ENCODE measurements at places on chromosomes 13 and 19.
A peak's percentile ranks its signal among the peaks of the same experiment; 100 is the strongest.

DNA sequence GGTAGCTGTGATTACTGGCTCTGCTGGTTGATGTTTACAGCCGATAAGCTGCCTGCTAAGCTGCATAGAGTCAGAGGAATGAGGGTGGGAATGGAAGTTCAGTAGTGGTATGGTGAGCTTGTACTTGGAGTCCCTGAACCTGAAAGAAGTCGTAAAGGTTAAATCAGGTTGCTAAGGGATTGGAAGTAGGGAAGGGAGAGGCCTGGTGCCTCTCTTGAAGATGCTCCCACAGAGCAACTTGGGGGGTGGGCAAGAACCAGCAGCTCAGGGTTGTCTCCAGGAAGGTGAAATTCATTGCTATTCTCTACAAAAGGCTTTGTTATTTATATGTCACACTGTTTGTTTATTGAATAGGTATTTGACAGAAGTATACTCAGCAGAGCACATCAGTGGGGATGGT is 73.8 kb upstream of the OLFM4 start:
- no peak for DNase-seq

- DNase-seq: no peak
These were observed 16.8 kb downstream of the TEX29 start for GRCh38 chr13:111337206-111337605.

GRCh38 chr19:16024266-16025107 is 51.8 kb upstream of the TPM4 start:
- no peak for DNase-seq

GRCh38 chr13:103926118-103926517 is 859.9 kb upstream of the SLC10A2 start:
- no peak for DNase-seq

GRCh38 chr13:37868691-37869505 is 674 bp downstream of the TRPC4 start:
- DNase-seq: no peak

- peak; percentile 66 for DNase-seq
These were observed 2236.5 kb downstream of the PCDH9 start for GRCh38 chr13:64993514-64994164.

DNA sequence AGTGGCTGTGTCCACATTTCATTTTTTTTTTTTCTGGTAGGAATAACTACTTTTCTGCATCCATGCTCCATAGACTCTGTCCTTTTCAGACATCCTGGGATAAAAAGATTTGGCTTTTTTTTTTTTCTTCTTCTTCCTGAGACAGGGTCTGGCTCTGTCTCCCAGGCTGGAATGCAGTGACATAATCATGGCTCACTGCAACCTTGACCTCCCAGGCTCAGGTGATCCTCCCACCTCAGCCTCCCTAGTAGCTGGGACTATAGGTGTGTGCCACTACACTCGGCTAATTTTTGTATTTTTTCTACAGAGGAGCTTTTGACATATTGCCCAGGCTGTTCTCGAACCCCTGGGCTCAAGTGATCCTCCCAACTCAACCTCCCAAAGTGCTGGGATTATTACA is 4.1 kb upstream of the ICAM3 start:
- DNase-seq: no peak

- no peak for DNase-seq
These were observed 445.7 kb downstream of the RFC3 start for GRCh38 chr13:34263681-34264080.

DNA sequence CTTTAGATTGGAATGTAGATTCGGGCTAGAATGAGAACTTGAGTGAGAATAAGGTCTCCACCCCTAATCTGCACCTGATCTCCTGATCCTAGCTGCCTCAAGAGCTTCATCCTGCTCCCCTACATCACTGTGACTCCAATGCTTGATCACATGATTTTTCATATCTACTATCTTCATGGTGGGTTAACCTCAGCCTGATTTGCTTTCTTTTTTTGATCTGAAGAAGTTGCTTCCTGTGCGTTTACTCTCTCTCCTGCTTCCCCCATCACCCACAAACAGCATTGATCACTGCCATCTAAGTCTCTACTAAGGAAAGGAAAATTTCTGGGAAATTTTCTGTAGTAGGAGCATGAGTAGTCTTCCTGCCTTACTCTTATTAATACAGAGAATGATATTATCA is 1542.1 kb upstream of the SLC10A2 start:
- no peak for DNase-seq

DNA sequence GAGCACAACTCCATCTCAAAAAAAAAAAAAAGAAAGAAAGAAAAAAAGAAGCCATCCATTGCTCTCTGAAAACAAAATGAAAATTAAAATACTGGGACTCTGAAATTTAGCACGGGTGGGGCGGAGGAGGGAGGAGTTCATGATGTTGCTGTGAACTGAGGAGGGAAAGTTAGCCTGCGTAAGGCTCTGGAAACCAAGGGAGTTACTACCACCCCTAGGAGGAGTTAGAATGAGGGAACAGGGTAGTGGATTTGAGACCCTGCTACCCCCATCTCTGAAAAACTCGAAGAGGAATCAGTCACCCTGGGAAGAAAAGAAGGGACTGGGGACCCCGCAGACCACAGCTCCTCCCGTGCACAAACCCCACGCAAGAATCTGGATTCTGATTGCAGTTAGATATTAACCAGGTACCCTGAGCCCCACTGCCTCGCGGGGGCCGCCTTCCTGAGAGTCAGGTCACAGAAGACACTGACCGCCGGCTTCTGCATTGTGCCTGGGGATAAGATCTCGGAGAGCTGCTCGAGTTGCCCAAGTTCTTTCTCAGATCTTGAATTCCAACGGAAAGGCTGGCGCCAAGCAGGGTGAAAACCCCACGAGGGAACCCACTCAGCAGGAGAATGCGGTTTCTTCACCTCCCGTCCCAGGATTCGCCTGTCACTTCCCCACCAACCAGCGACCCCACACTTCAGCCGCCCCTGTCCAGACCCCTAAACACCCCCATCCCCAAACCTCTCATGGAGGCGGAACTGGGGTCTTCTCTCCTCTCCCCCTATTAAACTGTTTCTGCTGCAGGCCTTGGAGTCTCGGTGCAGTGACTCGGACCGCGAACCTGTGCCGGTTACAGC is 870 bp downstream of the ZNF442 start:
- DNase-seq: no peak

DNA sequence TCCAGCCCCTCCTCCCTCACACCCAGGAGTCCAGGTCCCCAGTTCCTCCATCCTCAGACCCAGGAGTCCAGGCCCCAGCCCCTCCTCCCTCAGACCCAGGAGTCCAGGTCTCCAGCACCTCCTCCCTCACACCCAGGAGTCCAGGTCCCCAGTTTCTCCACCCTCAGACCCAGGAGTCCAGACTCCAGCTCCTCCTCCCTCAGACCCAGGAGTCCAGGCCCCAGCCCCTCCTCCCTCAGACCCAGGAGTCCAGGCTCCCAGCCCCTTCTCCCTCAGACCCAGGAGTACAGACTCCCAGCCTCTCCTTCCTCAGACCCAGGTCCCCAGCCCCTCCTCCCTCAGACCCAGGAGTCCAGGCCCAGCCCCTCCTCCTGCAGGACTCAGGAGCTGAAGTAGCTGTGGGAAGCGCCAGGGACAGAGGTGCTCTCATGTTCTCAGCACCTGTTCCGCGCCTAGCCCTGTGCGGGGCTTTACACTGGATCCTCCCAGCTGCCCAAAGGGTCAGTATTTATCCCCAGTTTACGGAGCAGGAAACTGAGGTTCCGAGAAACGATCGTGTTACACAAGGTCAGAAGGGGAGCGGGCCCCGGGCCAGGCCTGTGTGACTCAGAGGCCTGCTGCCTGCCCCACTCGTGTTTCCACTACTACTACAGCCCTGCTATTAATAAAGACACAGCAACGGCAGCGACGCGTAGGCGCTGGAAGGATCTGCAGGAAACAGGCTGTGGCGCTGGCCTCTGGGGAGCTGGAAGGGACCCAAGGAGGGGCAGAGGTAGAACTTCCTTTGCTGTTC is 1.7 kb upstream of the SBK3 start:
- DNase-seq: no peak

GRCh38 chr13:80022146-80022545 is 318.8 kb downstream of the SPRY2 start:
- no peak for DNase-seq

DNA sequence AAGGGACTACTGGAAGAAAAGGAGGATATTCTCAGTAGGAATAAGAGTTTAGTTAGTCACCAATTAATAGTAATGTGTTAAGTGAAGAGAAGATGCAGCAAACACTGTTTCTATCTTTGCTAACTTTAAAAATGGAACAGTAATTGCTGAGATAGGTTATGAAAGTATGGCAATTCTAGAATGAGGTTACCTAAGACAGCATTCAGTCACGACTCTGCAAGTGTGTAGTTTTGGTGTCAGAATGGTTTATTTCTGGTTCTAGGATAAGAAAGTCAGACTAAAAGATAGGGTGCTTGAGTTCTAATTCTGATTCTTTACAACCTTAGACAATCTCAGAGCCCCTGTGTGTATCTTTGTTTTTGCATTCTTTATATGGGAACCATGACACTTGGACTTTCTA is 138.1 kb downstream of the POU4F1 start:
- no peak for DNase-seq

DNA sequence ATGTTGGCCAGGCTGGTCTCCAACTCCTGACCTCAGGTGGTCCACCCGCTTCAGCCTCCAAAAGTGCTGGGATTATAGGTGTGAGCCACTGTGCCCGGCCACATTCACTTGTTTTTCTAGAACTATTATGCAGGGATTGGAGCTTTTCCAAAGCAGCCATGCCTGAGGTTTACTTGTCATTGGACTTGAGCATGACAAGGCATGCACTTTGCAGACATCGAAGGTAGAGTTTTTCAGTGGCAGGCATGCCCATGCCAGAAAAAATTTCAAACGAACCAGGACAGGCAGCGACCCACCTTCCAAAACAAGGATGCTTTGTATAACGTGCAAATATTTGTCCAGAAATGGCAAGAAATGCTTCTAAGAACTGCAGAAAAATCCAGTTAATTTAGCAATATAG is 17.7 kb downstream of the PNMA8A start:
- no peak for DNase-seq

- DNase-seq: no peak
These were observed 789.7 kb upstream of the GPC6 start for GRCh38 chr13:92436924-92437323.

DNA sequence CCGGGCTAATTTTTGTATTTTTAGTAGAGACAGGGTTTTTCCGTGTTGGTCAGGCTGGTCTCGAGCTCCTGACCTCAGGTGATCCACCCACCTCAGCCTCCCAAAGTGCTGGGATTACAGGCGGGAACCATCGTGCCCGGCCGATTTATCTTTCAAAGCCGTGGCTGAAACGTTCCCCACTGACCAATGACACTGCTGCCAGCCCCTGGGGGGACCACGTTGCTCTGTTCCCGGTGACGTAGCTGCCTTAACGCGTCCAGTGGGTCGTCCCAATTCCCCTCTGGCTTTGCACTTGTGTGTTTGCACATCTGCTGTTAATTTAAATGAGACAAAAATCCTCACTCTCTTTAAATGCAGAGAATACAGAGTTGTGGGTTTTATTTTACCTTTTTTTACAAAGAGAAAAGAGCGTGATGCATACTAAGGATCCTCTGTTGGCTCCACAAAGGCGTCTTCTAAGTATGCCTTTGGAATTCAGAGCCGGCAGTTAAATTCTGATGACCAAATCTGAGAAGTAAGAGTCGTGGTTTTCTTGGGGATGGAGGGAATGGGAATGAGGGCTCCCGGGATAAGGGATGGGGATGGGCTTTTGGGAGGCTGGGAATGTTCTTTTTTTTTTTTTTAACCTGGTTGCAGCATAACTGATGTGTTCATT is 18.6 kb upstream of the LMTK3 start:
- no peak for DNase-seq

- DNase-seq: no peak
These were observed 2.5 kb upstream of the DBP start for GRCh38 chr19:48639483-48640375.

DNA sequence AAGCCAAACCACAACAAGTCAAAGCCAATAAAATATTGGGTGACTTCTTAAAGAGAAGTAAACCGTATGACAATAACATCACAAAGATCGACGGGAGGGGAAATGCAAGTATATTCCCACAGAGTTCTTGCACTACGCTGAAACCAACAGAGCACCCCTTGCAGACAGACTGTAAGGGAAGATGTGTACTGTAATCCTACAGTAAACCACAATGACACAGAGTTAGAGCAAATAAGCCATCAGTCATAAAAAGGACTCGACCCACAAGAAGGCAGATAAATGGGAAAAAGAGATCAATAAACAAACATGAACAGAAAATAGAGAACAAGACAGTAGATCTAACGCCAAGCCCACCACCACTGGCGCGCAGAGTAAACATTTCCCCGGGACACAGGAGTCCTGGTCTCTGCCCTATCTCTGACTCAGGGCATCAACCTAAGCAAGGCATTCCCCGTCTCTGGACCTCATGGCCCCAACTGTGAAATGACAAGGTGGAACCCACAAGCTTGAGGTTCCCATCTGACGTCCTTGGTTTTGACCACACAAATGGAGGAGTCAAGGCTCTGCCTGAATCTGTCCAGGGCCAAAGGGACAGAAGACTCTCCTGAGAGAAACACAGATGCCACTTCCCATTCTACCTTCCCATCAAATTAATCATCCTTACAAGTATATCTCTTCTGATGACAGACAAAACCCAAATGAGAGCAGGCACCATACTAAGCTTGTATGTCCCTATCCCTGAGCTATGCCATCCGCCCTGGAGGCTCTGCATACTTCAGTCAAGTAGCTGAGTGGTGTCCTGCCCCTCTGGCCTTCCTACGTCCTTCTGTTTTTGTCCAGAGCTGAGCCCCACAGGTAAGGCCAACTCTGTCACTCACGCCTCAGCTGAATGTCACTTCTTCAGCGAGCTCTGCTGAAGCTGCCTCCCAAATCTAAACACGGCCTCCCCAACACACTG is 15.0 kb downstream of the SAFB2 start:
- DNase-seq: no peak

DNA sequence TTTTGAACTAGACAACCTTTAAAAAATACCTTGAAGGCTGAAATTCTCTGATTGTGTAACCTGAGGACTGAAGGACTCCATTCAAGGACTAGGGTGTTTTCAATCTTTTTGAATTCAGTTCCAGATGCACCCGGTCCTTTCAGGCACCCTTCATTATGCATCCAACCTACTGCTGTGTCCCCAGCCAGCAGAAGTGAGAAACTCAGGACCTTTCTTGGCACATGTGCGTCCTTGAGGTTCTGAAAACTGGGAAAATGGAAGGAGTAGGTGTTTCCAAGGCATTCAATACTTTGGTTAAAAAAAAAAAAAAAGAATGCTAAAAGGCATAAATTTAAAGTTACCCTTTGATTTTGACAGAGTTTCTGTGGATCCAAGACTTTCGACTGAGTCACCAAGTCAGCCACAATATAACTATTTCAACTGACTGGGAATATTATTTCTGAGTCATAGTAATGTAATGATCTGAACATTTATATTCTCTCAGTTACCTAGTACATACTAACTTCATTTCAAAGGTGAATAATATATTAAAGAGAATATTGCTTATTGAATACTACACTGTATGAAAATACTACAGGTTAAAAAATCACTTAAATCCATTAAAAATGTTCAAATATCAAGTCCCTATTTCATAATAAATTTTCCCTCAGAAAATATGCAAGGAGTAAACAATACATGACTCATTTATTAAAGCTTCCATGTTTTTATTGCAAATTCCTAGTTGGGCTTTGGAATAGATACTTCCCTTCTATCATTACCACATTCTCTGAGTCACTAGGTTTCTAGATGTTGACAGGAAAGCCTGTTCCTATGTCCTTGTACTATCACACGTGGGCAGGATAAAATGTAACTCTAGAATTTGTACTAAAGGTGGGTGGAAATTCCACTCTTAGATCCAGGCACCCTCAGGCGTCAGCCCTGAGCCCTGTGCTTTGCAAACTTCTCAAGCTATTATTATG is 2.4 kb upstream of the ITGBL1 start:
- DNase-seq: no peak

GRCh38 chr19:31537136-31537535 is 187.9 kb upstream of the TSHZ3 start:
- DNase-seq: no peak

- no peak for DNase-seq
These were observed 133.0 kb downstream of the SIPA1L3 start for GRCh38 chr19:38039966-38040365.

Measured in RPMI8226 (cell line).